ENCODE measurements at places on chromosomes 6 and 20. TPM values are rescaled to one million over a fixed set of nuclear protein-coding genes. Genes with fewer than 3 reads are reported as not detected.

DNA sequence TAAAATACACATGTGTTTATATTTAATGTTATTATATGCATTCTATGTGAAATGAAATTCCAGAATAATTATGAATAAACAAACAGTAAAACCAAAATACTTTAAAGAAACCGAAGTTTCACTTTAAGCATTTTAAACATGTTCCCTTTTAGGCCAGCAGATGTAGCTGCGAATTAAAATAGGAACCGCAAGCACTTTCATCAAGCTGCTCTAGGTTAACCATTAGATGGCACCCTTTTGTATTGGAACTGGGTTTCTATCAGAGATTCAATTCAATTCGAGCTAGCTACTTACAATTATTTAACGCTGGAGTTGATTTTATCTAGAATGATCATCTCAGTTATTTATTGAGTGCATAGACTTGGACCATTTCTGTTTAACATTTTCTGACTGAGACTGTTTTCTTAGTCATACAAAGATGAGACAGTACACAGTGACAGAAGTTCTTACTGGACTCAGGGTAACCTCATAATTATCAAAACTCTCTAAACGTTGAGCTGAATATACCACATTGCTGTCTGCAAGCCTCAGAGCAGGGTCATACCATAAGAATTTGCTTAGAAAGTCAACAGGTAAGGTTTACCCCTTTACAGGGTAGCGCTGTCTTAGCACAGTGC is 8.5 kb downstream of the TMEM242 start:
- DNase-seq: peak; percentile 76

DNA sequence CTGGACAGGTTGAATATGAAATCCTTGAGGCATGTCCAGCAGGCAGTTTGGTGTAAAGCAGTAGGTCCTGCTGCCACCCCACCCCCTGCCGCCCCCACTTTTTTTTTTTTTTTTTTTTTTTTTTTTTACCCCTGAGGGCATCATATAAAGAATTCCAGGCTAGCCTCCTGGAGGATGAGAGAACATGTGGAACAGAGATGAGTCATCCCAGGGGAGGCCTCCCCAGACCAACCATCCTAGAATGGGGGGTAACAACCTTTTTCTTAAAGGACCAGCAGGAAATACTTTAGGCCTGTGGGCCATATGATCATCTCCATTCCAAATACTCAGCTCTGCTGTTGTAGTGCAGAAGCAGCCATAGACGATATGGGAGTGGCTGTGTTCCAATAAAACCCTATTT is 170.9 kb downstream of the GJA10 start:
- DNase-seq: no peak

DNA sequence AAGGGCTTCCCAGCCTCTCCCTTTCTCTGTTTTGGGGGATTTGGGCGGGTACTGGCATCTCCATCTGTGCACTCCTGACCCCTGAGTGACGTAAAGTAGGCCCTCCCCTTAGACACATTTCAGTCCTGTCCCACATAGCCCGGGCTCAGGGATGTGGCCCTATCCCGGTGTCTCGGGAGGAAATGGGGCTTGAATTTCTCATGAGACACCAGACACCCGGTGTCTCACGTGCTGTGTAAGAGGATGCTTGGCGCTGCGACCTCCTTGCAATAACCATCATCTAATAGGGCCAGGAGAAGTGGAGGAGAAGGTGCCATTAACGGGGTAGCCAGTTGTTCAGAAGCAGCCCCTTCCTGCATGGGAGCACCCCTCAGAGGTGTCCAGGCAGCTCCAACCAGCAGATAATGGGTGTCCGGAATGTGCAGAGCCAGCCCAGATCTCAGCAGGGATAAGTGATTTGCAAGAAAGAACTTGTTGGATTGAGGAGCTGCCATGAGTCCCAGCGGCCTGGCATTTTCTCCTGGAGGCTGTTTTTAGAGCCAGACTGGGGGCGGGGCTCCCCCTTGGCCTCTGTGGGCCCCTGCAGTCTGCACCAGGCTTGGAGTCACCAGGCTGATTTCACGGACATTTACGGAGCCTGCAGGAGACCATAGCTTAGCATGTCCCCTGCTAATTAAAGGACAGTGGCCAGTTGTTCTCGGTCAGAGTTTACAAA is 372.0 kb downstream of the PREX1 start:
- no peak for DNase-seq

GRCh38 chr6:50815436-50816114 is 3.1 kb upstream of the TFAP2B start:
- no peak for DNase-seq

MUCL3 gene
- not detected for total RNA-seq

- no peak for DNase-seq
Measured at GRCh38 chr6:167980911-167981580, 16.4 kb upstream of the KIF25 start.

ECT2L gene
- total RNA-seq: not detected

LRFN2 gene
- not detected for total RNA-seq

CSNK2A1 gene
- total RNA-seq: 231 TPM

MAFB gene
- total RNA-seq: 0.11 TPM

DEFB125 gene
- not detected for total RNA-seq

DACT2 gene
- total RNA-seq: not detected

FAM83B gene
- total RNA-seq: not detected

DNA sequence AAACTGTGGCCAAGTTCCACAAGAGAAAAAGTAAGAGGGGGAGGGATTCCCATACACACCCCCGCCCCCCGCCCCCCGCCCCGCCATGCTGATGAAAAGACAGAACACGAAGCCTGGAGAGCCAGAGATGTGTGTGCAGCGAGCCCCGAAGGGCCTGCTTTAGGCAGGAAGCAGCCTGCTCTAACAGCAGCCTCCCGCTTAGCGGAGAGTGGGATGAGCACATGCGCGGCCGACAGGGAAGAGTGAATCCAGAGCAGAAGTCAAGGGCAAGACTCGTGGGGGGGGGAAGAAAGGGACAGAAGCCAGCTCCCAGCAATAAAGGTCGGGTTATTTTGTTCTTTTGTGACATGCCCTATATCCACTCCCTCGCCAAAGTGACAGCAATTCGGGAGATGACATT is 67.2 kb upstream of the PTGIS start:
- DNase-seq: no peak

Measured in HepG2 (cell line).